Thoracic aorta (tissue), 2 donors: ENCODE measurements at places on chromosomes 16 and 17. TPM values are rescaled to one million over a fixed set of nuclear protein-coding genes. Genes with fewer than 3 reads are reported as not detected.
A peak's percentile ranks its signal among the peaks of the same experiment; 100 is the strongest.

DNA sequence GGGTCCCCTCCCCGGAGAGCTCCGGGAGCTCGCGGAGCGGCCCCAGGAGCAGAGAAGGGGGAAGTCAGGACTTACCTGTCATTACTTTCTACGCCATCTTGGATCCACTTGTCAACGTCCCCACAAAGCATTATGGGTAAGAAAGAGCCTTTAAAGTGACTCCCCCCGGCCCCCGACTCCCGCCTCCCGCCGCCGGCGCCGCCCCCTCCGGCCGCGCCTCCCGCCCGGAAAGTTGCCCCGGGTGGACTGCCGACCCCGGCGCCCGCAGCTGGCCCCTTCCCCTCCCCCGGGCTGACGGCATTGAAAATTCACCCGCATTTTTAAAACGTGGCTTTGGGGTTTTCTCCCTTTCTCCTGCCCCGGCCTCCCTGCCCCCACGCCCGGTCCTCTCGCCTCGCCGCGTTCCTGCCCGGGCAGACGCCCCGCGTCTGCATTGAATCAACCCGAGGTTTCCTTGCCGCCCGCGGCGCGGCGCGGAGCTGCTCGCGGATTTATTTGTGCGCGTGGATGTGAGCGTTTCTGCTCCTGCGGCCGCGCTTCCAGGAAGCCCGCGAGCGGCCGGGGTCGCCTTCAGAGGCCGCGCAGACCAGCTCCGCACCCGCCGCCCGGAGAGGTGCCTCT, at the start of gene HELZ:
TSS of gene HELZ (minus strand) at position 124 of the 621 bp plus-strand sequence. CDS start 26,392 bp downstream, outside the sequence.
- H3K36me3 ChIP-seq = no peaks in the 10 kb centered on the region
- no peak for DNase-seq
- H3K27ac ChIP-seq = peak within 1 kb of the TSS; percentile 56
- peak within 1 kb of the TSS; percentile 98 for H3K4me3 ChIP-seq

- no peaks in the 10 kb centered on the region for H3K27me3 ChIP-seq
- DNase-seq = no peak
- no peak overlapping the region for H3K27ac ChIP-seq
- no peaks in the 10 kb centered on the region for H3K36me3 ChIP-seq
Observed at GRCh38 chr17:50326831-50327364, 19.0 kb upstream of the XYLT2 start.

GRCh38 chr16:69109486-69110270, 4.2 kb downstream of the HAS3 start:
- H3K27ac ChIP-seq = no peak overlapping the region
- peaks cover 21% of the 10 kb centered on the region for H3K36me3 ChIP-seq
- H3K27me3 ChIP-seq = no peaks in the 10 kb centered on the region
- H3K4me1 ChIP-seq = peaks cover 29% of the 10 kb centered on the region
- no peak for DNase-seq
- no peak overlapping the region for H3K4me3 ChIP-seq

GRCh38 chr16:9357829-9358228, 266.4 kb downstream of the HAPSTR1 start:
- H3K27me3 ChIP-seq = no peaks in the 10 kb centered on the region
- H3K4me3 ChIP-seq = no peak overlapping the region
- no peak for DNase-seq
- H3K36me3 ChIP-seq = no peaks in the 10 kb centered on the region
- no peaks in the 10 kb centered on the region for H3K4me1 ChIP-seq

GRCh38 chr17:73641826-73642600, 2.2 kb downstream of the SDK2 start:
- no peak for DNase-seq
- peak overlapping the region; percentile 75 for H3K4me3 ChIP-seq
- H3K27me3 ChIP-seq = no peaks in the 10 kb centered on the region
- H3K36me3 ChIP-seq = no peaks in the 10 kb centered on the region

Gene KRT36
- total RNA-seq = not detected

GRCh38 chr17:48037838-48038323, 284 bp upstream of the COPZ2 start:
- H3K4me3 ChIP-seq = peak overlapping the region; percentile 74
- peaks cover 4% of the 10 kb centered on the region for H3K4me1 ChIP-seq
- H3K36me3 ChIP-seq = no peaks in the 10 kb centered on the region
- no peaks in the 10 kb centered on the region for H3K27me3 ChIP-seq
- no peak for DNase-seq
- H3K27ac ChIP-seq = peak overlapping the region; percentile 76

- H3K4me1 ChIP-seq = peaks cover 59% of the 10 kb centered on the region
- no peaks in the 10 kb centered on the region for H3K27me3 ChIP-seq
- peak; percentile 68 for DNase-seq
- peaks cover 38% of the 10 kb centered on the region for H3K36me3 ChIP-seq
- peak overlapping the region; percentile 80 for H3K4me3 ChIP-seq
Observed at GRCh38 chr17:38465391-38466345, 37.4 kb downstream of the ARHGAP23 start.

GRCh38 chr16:73605309-73605708, 557.4 kb upstream of the ZFHX3 start:
- peaks cover 4% of the 10 kb centered on the region for H3K27me3 ChIP-seq
- H3K4me3 ChIP-seq = no peak overlapping the region
- H3K27ac ChIP-seq = no peak overlapping the region
- no peaks in the 10 kb centered on the region for H3K36me3 ChIP-seq

DNA sequence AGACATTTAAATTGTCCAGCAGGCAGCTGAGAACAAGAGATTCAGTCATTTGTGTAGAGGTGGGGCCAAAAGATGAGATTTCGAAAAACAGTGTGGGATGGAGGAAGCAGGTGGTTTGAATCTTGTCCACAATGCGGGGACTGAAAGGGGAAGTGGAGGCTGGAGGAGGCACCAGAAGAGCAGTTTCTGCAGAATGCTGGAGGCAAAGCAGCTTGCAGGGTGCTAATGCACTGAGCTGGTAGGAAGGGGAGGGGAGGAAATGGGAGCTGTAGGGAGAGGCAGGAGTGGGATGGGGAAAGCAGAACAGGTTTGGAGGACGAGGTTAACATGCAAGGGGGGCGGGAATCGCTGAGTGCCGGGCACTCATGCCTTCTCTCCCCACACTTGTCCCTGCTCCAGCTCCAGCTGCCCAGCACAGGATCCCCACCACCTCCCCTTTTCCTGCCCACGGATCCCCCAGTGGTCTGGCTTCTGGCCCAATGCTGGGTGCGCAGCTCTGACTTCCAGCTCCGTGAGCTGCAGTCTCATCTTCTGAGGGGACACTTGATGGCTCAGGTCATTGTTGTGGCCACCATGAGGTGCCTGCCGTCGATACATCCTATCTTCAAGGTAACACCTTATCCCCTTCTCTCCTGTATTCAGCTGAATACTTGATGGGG, 9.4 kb downstream of the C17orf100 start:
- DNase-seq = no peak
- no peaks in the 10 kb centered on the region for H3K4me1 ChIP-seq
- no peaks in the 10 kb centered on the region for H3K36me3 ChIP-seq
- peaks cover 8% of the 10 kb centered on the region for H3K27me3 ChIP-seq
- no peak overlapping the region for H3K4me3 ChIP-seq
- no peak overlapping the region for H3K27ac ChIP-seq

GRCh38 chr16:82634955-82635610, 8.3 kb downstream of the CDH13 start:
- DNase-seq = no peak
- H3K36me3 ChIP-seq = no peaks in the 10 kb centered on the region
- H3K4me1 ChIP-seq = peaks cover 66% of the 10 kb centered on the region
- peak overlapping the region; percentile 91 for H3K27ac ChIP-seq
- H3K4me3 ChIP-seq = no peak overlapping the region
- no peaks in the 10 kb centered on the region for H3K27me3 ChIP-seq

- no peak for DNase-seq
- H3K36me3 ChIP-seq = no peaks in the 10 kb centered on the region
- no peaks in the 10 kb centered on the region for H3K27me3 ChIP-seq
- no peak overlapping the region for H3K4me3 ChIP-seq
- peaks cover 8% of the 10 kb centered on the region for H3K4me1 ChIP-seq
- no peak overlapping the region for H3K27ac ChIP-seq
Observed at GRCh38 chr16:57401943-57402640, 2.5 kb upstream of the CCL17 start.

GRCh38 chr17:6548578-6549330, 7.6 kb downstream of the PITPNM3 start:
- no peaks in the 10 kb centered on the region for H3K27me3 ChIP-seq
- no peaks in the 10 kb centered on the region for H3K4me1 ChIP-seq
- H3K36me3 ChIP-seq = no peaks in the 10 kb centered on the region
- no peak for DNase-seq

Gene SLC25A10
- 4.7 TPM for total RNA-seq

Gene KREMEN2
- not detected for total RNA-seq

Gene TNP2
- not detected for total RNA-seq

DNA sequence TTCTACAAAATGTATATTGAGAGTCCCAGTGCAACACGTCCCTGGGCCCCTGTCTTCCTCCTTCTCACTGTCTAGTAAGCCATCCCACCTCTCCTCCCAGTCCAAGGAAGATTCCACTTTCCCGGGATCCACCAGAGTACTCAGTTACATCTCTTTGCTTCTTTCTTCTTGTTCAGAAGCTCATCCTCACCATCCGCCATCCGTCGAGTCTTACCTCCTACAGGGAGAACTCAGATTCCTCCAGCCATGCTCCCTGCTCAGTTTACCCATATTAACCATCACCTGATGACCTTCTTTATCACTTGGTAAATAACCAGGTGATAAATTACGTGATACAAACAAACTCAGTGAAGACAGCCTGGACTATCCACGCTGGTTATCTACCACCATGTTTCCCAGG, 57.1 kb downstream of the CYTH1 start:
- H3K4me3 ChIP-seq = no peak overlapping the region
- no peaks in the 10 kb centered on the region for H3K27me3 ChIP-seq
- no peak overlapping the region for H3K27ac ChIP-seq

Gene KRTAP2-1
- total RNA-seq = not detected

Gene CCL8
- total RNA-seq = 3.7 TPM

Gene AATF
- total RNA-seq = 41.3 TPM

Gene KCNJ16
- not detected for total RNA-seq

- H3K27ac ChIP-seq = no peak overlapping the region
- H3K27me3 ChIP-seq = no peaks in the 10 kb centered on the region
- H3K4me1 ChIP-seq = no peaks in the 10 kb centered on the region
- H3K4me3 ChIP-seq = no peak overlapping the region
- DNase-seq = no peak
Observed at GRCh38 chr17:1865252-1866037, 35.6 kb downstream of the RPA1 start.

DNA sequence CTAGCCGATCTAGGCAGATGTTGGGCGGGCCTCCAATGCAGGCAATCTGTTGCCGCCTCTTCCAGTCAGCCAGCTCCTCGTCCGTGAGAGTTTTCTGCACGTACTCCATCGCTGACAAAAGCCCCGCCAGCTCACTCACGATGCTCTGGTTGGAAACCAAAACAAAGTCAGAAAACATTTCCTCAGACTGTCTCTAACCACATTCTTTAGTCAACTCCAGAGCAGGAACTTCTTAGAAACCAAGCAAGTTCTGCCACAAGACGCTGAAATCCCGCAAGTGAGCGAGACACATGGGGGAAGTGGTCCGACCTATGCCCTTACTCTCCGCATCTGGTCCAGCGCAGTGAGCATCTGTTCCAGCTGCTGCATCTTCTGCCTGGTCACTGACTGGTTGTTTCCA, 49.1 kb downstream of the STAT5A start:
- no peak overlapping the region for H3K4me3 ChIP-seq
- no peaks in the 10 kb centered on the region for H3K4me1 ChIP-seq
- no peak for DNase-seq
- no peaks in the 10 kb centered on the region for H3K27me3 ChIP-seq
- H3K36me3 ChIP-seq = peaks cover 65% of the 10 kb centered on the region
- no peak overlapping the region for H3K27ac ChIP-seq

GRCh38 chr17:57465610-57466009, 209.3 kb downstream of the MSI2 start:
- H3K27me3 ChIP-seq = no peaks in the 10 kb centered on the region
- no peak overlapping the region for H3K4me3 ChIP-seq

GRCh38 chr17:1714427-1714979, 4.3 kb upstream of the TLCD2 start:
- H3K4me1 ChIP-seq = peaks cover 34% of the 10 kb centered on the region
- H3K4me3 ChIP-seq = peak overlapping the region; percentile 99
- peak; percentile 99 for DNase-seq
- no peaks in the 10 kb centered on the region for H3K27me3 ChIP-seq

Gene SNAI3
- total RNA-seq = 0.27 TPM

DNA sequence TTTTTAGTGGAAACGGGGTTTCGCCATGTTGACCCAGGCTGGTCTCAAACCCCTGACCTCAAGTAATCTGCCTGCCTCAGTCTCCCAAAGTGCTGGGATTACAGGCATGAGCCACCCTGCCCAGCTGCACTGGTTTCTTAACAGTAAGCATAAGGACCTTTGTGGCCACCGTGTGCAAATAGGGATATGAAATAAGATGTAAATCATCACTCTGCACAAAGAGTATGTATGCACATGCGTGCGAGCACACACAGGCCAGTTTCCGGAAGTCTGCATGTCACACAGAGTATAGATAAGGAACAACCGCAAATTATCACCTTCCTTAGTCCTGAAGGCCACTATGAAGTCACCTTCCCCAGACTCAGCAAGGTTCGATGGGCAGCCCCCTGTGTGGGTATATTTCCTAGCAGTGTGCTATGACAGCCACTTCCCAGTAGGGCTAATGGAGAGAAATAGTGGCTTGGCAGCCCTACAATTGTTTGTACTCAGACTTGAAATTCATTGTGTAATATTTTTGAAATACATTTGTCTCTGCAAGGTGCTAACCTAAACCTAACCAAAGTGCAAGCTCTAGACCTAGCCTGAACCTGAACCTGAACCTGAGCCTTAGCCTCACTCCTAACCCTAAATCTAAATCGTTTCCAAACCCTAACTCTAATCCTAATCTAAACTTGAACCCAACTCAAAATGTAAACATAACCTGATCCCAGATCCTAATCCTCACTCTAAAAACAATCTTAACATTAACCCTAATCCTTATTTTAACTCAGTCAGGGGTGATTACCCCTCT, 48.4 kb upstream of the SKAP1 start:
- H3K4me3 ChIP-seq = no peak overlapping the region
- no peaks in the 10 kb centered on the region for H3K27me3 ChIP-seq
- no peak for DNase-seq
- no peak overlapping the region for H3K27ac ChIP-seq
- H3K4me1 ChIP-seq = no peaks in the 10 kb centered on the region
- no peaks in the 10 kb centered on the region for H3K36me3 ChIP-seq

DNA sequence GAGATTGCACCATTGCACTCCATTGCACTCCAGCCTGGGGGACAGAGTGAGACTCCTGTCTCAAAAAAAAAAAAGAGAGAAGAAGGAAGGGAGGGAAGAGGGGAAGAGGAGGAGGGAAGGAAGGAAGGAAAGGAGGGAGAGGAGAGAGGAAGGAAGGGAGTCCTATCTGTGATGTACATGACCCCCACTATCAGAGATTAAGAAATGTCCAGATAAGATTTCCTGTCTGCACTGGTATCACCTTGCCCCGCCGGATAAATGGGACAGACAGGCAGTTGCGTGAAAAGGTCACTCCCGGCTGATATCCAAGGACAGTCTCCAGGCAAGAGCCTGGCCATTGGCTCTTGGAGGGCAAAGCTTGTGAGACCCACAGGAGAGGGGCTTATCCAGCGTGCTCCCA, 5.2 kb upstream of the ZFPM1 start:
- no peaks in the 10 kb centered on the region for H3K4me1 ChIP-seq
- no peak for DNase-seq
- H3K27me3 ChIP-seq = no peaks in the 10 kb centered on the region

- H3K36me3 ChIP-seq = no peaks in the 10 kb centered on the region
- no peak for DNase-seq
- H3K4me3 ChIP-seq = no peak overlapping the region
- no peak overlapping the region for H3K27ac ChIP-seq
- H3K27me3 ChIP-seq = no peaks in the 10 kb centered on the region
Observed at GRCh38 chr17:31269036-31269577, 27.9 kb downstream of the OMG start.
